Mesendoderm (in vitro differentiated cells): ENCODE measurements at places on chromosomes 4 and X.

DNA sequence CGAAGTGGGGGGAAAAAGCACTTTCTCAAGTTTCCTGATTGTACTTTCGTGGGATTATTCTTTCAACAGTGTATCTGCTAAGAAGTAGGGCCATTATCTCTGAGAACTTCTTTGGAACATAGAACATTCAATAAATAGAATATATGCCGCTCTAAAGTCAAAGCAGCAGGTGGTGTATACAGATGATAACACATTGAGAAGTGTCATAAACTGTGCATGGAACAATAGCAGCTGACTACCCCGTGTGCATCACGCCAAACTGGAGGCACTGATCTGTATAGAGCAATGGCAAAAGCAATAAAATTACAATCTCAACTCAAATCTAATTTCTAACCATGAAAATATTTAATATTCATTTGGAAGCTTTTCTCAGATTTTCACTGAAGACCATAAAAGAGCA lies 175.3 kb downstream of the DCTD start:
- peaks cover 2% of the 10 kb centered on the region for H3K36me3 ChIP-seq
- no peak for DNase-seq
- no peak overlapping the region for H3K27ac ChIP-seq
- no peaks in the 10 kb centered on the region for H3K27me3 ChIP-seq
- H3K4me3 ChIP-seq, result no peak overlapping the region

DNA sequence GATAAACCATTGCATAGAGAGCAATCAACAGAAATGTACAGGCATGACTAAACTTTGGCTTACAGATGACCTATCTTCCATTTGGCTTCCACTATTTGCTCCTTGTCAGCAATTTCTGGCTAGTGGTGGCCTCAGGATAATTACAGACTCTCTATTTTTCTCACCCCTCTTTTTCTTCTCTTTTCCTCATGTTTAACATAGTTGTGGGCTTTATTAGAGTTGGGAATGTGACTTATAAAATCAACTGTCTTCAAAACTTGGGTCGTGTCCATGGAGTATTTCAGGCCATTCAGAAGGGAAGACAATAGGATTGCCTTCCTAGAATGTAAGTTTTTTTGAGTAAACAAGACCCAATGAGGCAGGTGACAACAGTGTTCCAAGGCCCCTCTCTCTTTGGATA lies 236.2 kb downstream of the FRAS1 start:
- H3K4me3 ChIP-seq, result no peak overlapping the region
- peaks cover 2% of the 10 kb centered on the region for H3K4me1 ChIP-seq
- H3K27me3 ChIP-seq, result no peaks in the 10 kb centered on the region
- DNase-seq, result no peak

- H3K4me3 ChIP-seq, result no peak overlapping the region
- peaks cover 7% of the 10 kb centered on the region for H3K36me3 ChIP-seq
- H3K27ac ChIP-seq, result no peak overlapping the region
Observed at GRCh38 chrX:71302461-71303213, 1.1 kb downstream of the ITGB1BP2 start.

GRCh38 chrX:133495464-133496391 lies 80.4 kb upstream of the GPC4 start:
- no peak overlapping the region for H3K27ac ChIP-seq
- DNase-seq, result no peak
- no peaks in the 10 kb centered on the region for H3K4me1 ChIP-seq

DNA sequence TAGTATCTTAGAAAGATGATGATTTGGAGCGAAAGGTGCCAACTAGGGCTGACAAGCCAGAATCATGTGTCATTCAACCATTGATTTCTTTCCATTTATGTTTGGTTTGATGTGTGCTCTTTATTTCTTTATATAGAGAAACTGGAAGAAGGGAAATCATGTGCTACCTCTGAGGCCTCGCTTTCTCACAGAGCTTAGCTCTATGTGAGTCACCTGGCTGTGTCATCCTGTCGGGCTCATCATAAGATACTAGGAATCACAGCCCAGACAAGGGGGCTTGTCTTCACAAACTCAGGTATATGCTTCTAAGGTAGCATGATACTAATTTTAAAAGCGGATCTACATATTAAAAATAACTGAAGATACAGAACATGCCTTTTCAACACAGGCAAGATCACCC lies 81.7 kb upstream of the GPM6B start:
- no peaks in the 10 kb centered on the region for H3K36me3 ChIP-seq
- DNase-seq, result no peak
- H3K27ac ChIP-seq, result no peak overlapping the region
- no peaks in the 10 kb centered on the region for H3K4me1 ChIP-seq
- no peak overlapping the region for H3K4me3 ChIP-seq
- no peaks in the 10 kb centered on the region for H3K27me3 ChIP-seq
